Right ventricle myocardium inferior (tissue), 1 donor: ENCODE measurements at places on chromosomes 16 and 17. TPM values are rescaled to one million over a fixed set of nuclear protein-coding genes. Genes with fewer than 3 reads are reported as not detected.

DNA sequence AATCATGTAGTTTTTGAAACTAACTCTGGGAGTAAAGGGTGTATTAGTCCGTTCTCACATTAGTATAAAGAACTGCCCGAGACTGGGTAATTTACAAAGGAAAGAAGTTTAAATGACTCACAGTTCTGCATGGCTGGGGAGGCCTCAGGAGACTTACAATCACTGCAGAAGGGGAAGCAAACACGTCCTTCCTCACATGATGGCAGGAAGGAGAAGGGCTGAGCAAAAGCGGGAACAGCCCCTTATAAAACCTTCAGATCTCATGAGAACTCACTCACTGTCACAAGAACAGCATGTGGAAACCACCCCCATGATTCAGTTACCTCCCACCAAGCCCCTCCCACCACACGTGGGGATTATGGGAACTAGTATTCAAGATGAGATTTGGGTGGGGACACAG lies 256.5 kb upstream of the TNRC6C start:
- DNase-seq: no peak

GRCh38 chr17:77566566-77567138 lies 391.9 kb upstream of the TNRC6C start:
- no peak for DNase-seq

DNA sequence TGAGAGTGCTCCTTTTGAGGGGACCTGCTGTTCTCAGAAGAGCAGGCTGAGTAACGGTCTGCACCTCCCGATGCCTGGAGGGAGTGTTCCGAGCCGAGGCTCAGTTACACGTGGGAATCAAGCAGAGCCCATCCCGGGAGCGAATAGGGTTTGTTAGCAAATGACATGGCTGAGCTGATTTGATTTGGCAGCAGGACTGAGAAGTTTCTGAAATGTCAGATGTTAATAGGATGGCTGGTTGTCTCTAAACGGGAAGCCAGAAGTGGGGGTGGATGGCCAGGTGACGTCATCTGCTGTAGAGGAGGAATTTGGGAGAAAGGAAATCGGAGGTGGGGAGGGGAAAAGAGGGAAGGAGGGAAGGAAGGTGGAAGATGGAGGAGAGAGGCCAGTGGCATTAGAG lies 128.0 kb downstream of the RAP1GAP2 start:
- DNase-seq: no peak

GRCh38 chr16:84069540-84069939 lies 26.9 kb upstream of the SLC38A8 start:
- DNase-seq: no peak

- DNase-seq: no peak
These were observed 68.1 kb upstream of the ZNF750 start for GRCh38 chr17:82907797-82908542.

DNA sequence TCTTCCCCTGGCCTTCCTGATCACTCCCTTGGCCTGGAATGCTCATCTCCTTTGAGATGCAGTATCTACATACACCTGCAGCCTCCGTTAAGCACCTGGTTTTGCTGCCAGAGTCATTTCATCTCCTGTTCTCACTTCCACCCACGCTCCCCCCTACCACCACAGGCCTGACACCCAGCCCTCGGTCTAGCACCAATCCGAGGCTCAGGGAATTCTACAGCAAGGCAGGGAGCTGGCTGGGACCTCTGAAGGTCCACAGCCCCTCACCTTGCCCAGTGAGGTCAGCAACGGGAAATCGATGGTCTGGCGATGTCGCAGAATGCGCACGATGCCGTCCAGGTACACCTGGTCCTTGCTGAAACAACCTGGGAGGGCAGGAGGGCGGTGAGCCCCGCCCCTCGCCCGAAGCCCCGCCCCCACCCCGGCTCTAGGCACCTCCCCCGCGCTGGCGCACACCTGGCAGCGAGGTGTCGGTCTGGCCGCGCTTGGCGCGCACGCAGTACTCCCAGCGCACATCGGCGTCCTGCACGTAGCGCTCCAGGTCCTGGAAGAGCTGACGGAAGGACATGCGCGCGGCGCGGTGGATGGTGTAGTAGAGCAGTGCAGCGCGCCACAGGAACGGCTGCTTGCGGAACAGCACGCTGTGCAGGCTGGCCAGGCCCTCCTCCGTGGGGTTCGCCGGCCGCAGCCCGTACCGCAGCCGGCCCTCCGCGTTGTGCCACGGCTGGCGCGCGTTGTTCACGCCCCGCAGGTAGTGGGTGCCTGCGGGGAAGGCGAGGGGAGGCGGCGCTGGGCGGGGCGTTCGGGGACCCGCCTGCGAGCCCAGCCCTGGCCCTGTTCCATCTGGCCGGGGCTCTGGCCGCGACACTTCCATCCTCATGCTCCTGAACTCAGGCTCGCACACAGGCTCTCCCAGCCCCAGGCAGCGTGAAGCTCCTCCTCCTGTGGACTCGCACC lies 5.7 kb downstream of the MATCAP1 start:
- peak; percentile 81 for DNase-seq

DNA sequence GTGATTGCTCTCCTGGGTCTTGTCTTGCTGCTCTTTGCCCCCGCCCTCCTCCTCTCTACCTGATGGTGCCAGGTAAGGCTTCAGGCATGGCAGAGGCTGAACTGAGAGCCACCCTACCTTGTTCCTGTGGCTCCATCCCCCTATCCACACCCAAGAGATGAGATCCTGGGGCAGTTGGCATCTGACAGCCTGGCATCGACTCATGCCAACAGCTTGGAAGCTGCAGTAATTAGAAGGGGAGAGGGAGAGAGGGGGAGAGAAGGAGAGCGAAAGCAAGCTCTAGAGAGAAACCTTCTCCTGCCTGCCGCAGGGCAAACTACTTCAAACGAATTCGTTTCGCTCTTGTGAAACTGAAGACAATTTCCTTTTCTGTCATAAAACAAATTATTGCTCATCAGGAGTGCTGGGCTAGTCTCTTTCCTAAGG lies 13.8 kb upstream of the SP6 start:
- no peak for DNase-seq

The SLC6A2 gene
- total RNA-seq: not detected

GRCh38 chr17:726271-726919 lies 6.0 kb upstream of the TLCD3A start:
- DNase-seq: no peak

GRCh38 chr16:67357561-67357960 lies 30.9 kb downstream of the LRRC36 start:
- no peak for DNase-seq

GRCh38 chr16:972316-973002 lies 1.7 kb upstream of the LMF1 start:
- DNase-seq: peak; percentile 56

DNA sequence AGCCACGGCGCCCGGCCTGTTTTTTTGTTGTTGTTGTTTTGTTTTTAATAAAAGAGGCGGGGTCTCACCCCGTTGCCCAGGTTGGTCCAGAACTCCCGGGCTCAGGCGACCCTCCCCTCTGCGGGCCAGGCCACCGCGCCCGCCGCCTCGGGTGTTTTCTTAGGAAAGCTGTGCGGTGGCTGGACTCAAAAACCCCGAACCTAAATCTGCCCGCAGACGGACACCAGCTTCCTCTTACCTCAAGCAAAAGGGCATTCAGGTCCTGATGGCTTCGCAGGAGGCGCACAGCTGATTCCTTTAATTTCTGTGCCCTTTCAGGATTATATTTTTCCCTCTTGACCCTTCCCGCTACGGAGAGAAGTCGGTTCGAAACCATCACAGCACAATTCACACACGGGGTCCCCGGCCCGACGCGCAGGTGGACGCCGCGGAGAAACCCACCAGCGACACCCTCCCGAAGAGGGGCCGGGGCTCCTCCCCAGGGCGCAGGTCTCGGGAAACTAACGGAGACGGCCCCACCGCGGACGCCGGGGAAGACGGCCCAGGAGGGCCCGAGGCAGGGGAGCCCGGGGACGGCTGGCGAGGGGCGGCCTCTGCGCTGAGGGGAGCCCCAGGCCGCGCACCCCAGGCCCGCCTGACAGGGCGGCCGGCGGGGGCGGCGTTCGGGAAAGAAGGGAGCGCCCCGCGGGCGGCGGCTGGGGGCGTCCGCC lies 653 bp downstream of the FANCA start:
- DNase-seq: peak; percentile 46

GRCh38 chr16:50521246-50521900 lies 26.8 kb upstream of the NKD1 start:
- no peak for DNase-seq

GRCh38 chr17:48093341-48094045 lies 7.8 kb downstream of the CBX1 start:
- no peak for DNase-seq

DNA sequence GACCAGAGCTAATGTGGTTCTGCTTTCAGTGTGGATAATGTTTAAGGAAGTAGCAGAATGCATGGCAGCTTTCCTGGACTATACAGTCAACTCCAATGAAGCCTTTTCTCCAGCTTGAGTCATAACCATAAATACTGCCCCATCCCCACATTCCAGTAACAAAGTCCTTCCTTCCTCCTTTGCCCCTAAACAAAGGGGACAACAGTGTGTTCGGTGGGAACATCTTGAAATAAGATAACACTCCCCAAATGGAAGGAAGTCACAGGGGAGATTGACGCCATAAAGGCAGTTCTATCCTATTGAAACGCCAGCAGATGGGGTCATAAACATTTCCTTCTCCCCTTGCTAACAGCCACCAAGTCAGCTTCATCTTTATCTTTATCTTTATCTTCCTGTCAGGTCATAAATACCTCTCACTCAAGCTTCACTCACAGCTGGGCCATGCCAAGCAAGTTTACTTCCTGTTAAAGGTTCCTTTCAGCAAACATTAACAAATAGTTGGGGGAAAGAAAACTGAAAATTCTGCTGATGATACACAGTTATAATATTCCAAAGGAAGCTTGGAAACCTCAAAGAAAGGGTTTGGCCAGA lies 136.7 kb downstream of the SNX11 start:
- DNase-seq: no peak

DNA sequence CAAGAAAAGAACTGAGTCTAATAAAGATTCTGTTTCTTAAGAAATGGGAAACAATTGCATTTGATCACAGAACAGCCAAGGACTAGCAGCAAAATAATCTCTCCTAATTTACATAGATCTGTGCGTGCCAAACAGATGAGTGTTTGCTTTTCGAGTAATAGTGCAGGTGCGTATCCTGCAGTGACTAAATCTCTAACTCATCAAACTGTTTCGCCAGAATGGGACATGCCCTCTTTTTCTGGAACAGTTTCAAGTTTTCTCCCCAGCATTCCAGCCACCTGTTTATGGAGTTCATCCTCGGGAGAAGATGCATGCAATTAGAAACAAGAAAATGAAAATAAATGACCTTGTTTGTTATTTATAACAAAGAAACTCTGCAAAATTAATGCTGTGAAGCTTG lies 5.7 kb upstream of the TOX3 start:
- DNase-seq: no peak

DNA sequence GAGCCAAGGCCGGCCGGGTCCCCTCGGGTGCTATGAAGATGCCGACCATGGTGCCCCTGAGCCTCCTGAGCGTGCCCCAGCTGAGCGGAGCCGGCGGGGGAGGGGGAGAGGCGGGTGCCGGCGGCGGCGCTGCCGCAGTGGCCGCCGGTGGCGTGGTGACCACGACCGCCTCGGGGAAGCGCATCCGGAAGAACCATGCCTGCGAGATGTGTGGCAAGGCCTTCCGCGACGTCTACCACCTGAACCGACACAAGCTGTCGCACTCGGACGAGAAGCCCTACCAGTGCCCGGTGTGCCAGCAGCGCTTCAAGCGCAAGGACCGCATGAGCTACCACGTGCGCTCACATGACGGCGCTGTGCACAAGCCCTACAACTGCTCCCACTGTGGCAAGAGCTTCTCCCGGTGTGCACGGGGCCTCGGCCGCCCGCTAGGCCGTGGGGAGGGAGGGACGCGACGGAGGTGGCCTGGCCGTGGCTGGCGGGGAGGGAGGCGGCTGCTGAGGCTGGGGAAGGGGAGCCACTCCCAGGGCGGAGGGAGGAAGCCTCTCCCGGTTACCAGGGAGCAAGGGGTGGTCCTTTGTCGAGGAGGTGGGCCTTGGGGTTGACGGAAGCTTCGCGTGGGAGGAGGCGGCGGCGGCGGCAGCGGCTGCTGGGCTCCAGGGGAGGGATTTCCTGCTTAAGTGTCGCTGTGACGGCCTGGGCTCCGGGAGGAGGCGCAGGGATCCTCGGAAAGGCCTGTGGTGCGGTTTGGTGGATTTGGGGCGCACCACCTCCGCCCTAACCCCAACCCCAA lies 1.3 kb downstream of the MAZ start:
- DNase-seq: peak; percentile 91

The CSH1 gene
- total RNA-seq: not detected

- peak; percentile 79 for DNase-seq
These were observed 137.2 kb upstream of the RPH3AL start for GRCh38 chr17:489758-490329.

The NLRC3 gene
- total RNA-seq: 1.0 TPM

DNA sequence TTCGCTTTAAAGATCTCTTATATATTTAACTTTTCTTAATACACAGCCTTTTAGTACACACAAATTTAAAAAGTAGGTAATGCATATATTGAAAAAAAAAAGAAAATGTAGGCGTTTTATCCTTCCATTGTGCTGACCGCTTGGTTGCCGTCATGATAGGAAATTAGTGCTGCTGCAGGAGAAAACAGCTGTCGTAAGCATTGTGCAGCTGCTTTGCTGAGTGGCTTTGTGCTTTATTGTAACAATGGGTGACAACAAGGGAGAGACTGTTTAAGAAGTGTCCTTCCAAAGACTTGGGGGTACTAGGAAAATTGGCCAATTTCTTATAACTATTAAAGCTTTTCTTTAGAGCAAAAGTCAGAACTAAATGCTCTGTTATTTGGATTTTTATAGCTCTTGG lies 5.0 kb downstream of the HERPUD1 start:
- no peak for DNase-seq

- DNase-seq: peak; percentile 21
These were observed 407 bp downstream of the HS3ST6 start for GRCh38 chr16:1917665-1918350.

GRCh38 chr17:77227461-77228240 lies 86.9 kb downstream of the SEC14L1 start:
- peak; percentile 43 for DNase-seq

The CFAP97D1 gene
- total RNA-seq: not detected

DNA sequence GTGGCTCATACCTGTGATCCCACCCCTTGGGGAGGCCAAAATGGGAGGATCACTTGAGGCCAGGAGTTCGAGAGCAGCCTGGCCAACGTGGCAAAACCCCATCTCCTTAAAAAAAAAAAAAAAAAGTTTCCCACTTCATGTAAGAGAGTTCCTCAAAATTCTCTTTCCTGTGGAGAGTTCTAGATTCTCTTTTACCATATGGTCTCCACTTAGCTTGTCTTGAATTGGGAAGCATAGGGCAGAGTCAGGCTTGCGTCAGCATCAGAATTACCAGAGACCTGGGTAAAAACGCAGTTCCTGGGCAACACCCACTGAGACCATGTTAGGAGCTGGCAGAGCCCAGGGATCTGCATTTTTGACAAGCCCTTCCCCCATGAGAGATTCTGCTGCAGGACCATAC lies 158.4 kb downstream of the CCDC182 start:
- DNase-seq: no peak

The MMP28 gene
- total RNA-seq: 2.3 TPM

DNA sequence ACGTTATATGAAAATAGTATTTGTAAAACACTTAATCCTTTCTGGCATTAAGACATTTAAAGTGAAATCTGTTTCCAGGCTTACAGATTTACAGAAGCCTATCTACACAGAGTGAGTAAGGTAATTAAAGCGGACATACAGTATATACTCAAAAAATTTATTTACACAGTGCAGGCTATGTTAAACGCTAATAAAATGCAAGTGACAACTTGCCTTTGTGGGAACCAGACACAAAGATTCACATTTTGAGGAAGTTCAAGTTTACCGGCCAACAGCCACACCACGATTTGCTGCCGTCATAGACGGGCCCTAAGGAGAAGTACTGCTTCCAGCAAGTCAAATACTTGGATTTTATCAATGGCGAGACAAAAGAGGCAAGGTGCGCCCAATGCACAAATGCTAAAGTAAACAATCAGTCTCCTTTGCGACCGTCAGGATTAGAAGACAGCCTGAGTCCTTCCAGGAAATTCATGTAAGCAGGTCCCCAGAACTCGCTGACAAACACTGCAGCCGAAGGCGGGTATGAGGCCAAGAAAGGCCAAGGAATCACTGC lies 801 bp downstream of the VPS35 start:
- peak; percentile 81 for DNase-seq
